Vagina (tissue), 2 donors: ENCODE measurements at places on chromosomes 11 and 22.

DNA sequence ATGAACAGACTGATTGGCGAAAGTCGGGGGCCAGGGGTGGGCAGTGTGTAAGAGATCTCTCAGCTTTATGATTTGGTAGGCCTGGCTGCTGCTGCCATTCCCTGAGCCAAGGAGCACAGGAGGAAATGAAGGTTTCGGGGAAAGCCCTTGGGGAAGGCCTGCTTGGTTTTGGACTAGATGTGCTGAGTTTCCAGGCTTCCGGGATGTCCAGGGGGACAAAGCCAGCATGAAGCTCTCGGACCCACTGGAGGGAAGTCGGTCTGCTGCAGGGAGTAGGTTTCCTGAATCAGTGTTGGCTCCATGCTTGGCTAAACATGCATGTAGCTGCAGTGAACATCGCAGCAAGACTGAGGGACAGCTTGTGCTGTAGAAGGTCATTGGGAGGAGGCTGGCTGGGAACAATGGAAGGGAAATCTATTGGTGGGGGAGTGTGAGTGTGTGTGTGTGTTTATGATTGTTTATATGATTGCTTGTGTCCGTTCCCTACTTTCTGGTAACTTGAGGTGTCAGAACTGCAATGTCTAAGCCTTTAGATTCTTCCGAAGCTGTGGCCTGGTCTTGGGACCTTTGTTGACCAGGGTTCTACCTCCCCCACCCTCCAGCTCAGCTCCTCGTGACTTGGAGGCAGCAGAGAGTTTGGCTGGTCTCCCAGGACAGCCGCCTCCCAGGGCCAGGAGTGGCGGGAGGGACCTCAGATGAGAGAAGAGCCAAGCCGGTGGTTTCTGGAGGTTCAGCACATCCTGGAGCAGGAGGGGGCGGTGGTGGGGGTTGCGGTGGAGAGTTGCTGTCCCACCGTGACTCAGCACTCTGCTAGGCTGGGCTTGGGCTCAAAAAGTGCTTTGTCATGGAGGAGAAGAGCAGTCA lies 4.0 kb upstream of the FTH1 start:
- no peak for DNase-seq

DNA sequence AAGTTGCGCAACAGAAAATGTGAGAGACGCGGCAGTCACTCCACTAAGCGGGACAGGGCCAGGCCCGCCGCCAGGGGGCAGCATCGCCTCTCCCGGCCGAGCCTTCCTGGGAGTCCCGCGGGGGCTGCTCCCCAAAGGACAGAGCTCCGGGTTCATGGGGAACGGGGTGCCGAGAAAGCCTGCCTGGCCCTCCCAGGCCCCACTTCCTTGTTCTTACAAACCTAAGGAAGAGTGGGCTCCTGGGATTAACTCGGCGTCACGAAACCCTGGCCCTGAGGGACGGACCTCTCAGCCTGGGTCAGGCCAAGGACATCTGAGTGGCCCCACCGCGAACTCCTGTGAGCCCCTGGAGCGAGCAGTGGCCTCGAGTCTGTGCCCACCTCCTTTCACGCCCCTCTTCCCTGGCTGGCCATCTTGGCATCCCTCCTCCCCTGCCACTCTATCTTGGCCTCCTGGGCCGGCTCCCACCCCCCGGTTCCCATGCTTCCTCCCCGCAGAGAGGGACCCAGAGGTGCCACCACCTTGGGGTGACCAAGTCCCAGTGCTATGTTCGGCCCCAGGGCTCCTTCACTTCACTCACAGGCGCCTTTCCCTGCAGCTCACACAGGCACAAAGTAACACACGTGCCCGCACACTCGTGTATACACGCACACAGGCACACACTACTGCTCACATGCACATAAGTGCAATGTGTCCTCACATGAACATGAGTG lies 99.9 kb upstream of the FGF3 start:
- no peak for DNase-seq

DNA sequence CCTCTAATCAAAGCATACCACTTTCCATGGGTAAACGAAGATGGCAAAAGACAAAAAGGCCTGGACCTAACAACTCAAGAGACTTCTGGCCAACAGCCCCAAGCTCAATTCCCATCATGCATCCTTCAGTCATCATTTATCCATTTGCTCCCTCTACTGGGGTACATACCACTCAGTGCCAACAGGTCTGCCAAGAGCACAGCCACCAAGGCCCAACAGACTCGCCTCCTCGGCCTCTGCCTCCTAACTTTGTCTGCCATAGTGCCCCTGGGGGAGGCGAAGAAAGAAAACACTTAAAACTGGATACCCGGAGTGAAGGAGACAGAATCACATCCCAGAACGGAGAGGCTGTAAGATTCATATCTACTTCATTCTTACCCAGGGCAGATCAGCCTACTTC lies 1.1 kb downstream of the HYOU1 start:
- DNase-seq = no peak

DNA sequence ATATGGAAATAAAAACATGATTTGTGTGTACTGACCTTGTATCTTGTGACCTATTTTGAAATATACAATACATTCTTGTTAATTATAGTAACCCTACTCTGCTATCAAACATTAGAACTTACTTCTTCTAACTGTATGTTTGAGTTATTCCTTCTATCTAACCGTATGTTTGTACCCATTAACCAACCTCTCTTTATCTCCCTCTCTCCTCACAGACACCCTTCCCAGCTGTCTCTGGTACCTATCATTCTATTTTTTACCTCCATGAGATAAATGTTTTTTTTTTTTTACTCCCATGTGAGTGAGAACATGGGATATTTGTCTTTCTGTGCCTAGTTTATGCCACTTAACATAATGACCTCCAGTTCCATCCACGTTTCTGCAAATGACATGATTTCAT lies 128.7 kb downstream of the DDX10 start:
- DNase-seq = no peak

- DNase-seq = no peak
Measured at GRCh38 chr11:118892514-118892913, 8.8 kb downstream of the CXCR5 start.
